ENCODE measurements at places on chromosomes 3 and 15. TPM values are rescaled to one million over a fixed set of nuclear protein-coding genes. Genes with fewer than 3 reads are reported as not detected.

- no peak for DNase-seq
Observed at GRCh38 chr15:56929399-56929798, 11.0 kb downstream of the TCF12 start.

DNA sequence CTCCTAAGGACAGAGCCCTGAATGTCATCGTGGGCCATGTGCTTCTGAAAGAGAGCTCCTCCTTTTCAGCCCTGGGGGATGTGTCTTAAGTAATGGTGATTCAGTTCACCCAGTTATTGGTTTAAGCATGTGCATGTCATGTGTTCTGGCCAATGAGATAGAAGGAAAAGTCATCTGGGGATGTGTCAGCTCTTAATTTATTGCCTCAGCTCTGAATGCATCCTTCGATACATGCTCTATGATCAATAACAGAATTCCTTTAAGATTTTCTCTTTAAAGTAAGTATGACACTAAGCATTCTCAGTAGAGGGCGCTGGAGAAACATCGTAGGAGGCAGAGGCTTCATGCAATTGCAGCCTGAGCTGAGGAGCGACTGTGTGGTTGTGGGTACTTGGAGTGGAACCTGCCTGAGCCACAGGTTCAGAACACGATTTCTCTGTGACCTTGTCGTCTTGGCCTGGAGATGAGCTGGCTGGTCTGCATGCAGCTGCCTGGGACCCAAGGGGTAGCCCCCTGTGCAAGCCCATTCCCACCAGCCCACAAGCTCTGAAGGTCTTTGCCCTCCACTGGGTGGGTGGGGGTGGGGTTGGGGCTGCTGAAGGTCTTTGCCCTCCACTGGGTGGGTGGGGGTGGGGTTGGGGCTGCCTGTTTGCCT lies 69.5 kb downstream of the C3orf38 start:
- DNase-seq, result peak; percentile 9

DNA sequence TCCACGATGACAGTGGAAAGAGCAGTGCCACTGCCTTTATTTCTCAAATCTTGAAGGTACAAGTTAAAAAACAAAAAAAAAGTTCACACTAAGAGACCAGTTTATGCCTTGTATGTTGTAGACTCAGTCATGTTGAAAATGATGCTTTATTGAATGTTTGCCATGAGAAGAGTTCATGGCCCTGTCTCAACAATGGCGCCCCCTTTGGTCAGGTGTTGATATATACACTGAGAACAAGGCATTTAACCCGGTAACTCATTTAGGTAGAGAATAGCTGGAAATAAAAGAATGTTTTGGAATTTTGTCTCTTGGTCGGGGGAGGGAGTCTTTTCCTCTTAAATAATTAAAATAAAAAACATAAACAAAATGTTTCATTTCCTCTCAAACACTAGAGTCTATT lies 145.6 kb upstream of the SLC2A2 start:
- DNase-seq, result no peak

The PDE8A gene
- total RNA-seq, result 19.4 TPM

DNA sequence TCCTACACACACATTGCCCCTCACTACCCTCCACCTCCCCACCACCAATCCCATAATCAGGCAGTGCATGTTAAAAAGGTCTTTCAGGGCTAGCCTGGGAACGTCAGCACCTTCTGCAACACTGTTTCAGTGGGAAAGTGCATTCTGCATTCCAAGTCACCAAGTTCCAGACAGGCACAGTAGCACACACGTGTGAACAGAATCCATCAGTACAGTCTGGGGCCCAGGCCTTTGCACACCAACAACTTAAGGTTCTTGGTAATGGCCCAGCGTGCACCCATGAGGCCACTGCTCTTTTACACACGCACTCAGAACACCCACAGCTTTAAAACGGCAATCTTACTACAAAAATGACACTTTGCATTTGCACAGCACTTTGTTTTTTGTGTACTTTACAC lies 1.2 kb downstream of the ANXA2 start:
- no peak for DNase-seq

DNA sequence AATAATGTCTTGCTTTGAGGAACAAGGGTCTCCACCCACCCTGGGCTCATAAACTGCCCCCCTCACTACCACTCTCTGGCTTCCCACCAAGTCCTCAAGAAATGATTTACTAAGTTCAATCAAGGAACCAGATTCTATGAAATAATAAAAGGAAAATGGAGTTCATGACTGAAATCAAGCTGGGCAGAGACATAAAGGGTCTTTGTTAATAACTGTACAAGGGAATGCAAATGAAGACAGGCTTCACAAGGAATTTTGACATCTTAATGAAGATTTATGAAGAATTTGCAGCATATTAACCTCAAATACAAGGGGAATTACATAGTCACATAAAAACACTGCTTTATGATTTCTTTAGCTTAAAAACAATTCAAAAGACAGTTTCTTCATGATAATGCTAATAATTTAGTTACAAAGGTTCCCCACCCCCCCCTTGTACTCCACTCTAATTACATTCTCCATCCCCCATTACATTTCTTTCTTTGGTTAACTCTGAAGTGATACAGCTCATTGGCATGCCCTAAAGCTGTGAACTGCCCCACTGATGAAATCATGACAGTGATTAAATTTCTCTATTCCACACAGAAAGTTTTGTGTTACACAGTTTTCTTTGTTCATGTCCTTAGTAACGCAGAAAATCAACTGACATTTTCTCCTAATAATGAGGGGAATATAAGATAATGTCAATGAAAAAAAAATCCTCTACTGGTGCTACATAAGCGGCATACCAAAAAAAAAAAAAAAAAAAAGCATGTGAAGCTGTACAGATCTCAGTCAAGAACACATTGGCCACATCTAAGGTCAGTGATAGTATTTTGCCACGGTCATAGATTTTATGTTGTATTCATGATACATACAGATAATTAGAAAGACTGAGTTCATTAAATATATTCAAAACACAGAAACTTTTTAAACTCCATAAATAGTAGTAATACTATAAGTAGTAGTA lies 54.4 kb downstream of the WWTR1 start:
- DNase-seq, result no peak

DNA sequence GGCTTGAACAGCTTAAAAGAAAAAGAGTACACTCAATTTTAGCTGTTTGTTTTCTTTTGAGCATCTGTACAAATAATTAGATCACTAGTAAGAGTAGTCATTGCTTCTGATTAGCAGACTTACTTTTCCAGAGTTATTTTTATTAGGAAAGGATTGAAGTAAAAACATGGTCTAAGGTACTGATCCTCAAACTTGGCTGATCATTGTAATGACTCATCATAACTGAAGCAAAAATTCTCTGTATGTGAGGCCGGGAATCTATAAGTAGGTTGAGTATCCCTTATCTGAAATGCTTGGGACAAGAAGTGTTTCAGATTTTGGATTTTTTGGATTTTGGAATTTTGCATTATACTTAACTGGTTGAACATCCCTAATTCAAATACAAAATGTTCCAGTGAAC lies 12.4 kb downstream of the NMD3 start:
- no peak for DNase-seq

GRCh38 chr3:55899887-55900286 lies 412.8 kb upstream of the WNT5A start:
- no peak for DNase-seq

DNA sequence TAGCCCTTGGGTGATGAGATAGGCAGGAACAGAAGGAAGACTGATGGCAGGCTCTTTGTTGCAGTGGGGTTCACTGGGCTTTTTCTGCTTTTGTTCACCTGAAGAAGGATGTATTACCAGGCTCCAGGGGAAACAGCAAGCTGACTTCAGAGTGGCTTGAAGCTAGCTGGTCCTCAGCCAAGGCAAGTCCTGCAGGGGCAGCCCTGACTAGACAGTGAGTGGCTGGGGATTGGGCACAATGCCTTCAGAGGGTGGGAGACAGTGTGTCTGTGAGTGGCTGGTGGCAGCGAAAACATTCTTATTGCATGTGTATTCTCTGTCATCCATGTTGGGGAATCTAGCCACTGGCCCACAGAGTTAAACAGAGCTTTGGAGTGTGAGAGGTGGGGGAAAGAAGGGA lies 2.3 kb upstream of the TEX264 start:
- no peak for DNase-seq

The TRPC1 gene
- 21.1 TPM for total RNA-seq

DNA sequence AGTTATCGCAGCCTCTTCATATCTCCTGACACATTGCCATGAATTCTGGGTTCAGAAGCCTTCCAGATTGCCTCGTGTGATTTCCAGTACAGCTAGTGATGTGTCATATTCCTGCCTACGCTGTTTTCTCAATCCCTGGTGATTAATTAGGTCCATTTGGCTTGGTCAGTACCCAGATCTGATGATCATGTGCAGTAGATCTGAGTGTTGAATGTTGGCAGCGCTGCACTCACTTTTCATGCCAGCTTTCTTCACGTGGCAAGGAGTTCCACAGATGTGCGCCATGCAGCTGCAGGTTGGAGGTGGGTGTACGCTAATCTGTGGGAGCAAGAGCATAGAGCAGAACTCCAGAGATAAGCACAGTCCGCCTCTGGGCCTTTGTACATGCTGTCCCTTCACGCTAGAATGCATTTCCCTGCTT lies 86.9 kb upstream of the COL6A5 start:
- DNase-seq, result peak; percentile 31

DNA sequence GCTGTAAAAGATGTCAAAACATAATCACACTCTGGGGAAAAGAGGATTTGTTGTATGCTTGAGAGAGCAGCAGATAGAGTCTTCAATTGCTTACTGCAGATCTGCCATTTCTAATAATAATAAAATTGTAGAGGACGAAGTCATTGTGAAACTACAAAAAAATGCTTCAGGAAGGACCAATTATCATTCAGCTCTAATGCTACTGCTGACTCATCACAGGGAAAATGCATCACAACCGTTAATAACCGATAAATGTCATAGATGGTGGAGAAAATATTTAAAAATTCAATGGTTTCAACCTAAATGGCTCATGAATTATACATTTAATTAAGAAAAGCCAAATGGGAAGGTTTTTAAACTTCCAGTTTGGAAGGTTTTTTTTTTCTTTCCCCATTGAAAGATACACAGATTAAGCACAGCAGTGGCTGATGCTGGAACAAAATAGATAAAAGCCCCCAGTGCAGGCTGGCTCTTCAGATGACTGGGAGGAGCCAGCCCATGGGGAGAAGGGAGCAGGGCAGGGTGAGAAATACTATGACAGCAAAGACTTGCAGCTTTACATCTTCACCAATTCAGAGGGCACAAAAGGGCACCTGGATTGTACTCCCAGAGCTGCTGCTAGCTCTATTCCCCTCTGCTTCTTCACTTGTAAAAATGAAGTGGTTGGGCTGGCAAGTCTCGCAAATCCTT lies 196.1 kb downstream of the CNTN6 start:
- no peak for DNase-seq

The GAP43 gene
- 0.37 TPM for total RNA-seq

The PIGBOS1 gene
- total RNA-seq, result 8.5 TPM

The ARHGEF26 gene
- 5.0 TPM for total RNA-seq

The ANKRD63 gene
- 4.4 TPM for total RNA-seq

GRCh38 chr3:38482951-38483350 lies 13.2 kb upstream of the EXOG start:
- no peak for DNase-seq

The NR2E3 gene
- not detected for total RNA-seq

DNA sequence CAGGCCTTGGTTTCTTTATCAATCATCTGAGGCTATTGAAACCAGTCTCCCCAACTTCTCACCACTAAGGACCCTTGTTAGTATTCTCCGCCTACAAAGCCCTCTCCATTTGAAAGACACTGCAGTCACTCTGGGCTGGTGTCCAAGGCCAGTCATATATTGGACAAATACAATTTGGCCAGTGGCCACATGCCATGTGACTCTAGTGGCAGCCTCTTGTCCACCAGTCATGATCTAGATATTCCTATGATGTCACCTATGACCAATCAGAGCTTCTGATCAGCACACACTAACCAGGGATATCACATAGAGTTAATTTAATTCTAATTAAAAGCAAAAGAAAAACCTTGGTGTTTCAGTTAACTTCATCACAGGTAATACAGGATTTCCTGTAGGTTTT lies 68.2 kb downstream of the RAB11A start:
- no peak for DNase-seq

- DNase-seq, result no peak
Observed at GRCh38 chr3:108554229-108554628, 35.0 kb downstream of the CIP2A start.

GRCh38 chr15:79620112-79620857 lies 188.1 kb downstream of the MINAR1 start:
- DNase-seq, result no peak

GRCh38 chr15:22226034-22226790 lies 145.9 kb downstream of the OR4M2 start:
- DNase-seq, result peak; percentile 40

GRCh38 chr3:135226057-135226456 lies 431.0 kb downstream of the EPHB1 start:
- DNase-seq, result peak; percentile 46

GRCh38 chr15:80950291-80951078 lies 39.1 kb downstream of the MESD start:
- no peak for DNase-seq

DNA sequence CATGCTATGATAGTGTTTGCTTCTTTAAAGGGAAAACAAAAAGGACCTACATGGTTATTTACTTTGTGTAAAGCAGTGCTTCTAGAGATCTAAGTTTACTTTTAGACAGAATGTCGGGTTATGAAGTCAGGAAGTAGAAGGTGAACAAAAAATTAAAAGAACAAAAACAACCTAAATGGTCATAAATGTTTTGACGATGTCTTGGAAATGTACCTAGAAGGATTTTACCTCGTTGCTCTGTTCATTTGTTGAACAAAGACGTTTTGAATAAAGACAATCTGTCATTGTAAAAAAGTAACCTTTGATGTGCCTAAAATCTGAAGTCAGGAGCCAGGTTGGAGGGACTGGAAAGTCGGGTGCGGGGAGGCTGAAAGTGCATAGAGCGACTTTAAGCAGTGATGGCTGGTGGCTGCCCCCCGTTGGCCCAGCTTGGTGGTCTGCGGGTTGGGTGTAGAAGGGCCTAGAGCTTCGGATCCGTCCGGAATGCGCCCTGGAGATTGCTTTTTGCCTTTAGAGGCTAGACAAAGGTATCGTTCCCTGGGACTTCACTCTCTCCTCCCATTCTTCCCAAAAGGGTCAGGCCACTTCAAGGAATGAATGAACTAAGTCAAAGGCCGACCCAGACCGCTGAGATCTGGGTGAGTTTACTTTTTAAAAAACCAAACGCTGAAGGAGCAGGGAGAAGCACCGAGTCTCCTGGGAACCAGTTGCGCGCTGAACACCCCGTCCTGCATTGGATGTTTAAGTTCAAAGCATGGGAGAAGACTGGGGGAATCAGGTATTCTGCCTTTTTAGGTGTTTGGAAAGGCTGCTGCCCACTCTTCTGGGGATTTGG lies 2.1 kb downstream of the SOX14 start:
- no peak for DNase-seq

The MASP1 gene
- 29.9 TPM for total RNA-seq

GRCh38 chr3:73055583-73055982 lies 5.9 kb upstream of the EBLN2 start:
- DNase-seq, result no peak

The MAGEL2 gene
- 0.23 TPM for total RNA-seq

The CYP8B1 gene
- total RNA-seq, result 0.14 TPM

Data from right cardiac atrium (tissue), 5 donors.